GM12892 (cell line): ENCODE measurements at places on chromosomes 1 and 21.

GRCh38 chr21:29550205-29550604 is 251.5 kb downstream of the BACH1 start:
- no peak for DNase-seq

DNA sequence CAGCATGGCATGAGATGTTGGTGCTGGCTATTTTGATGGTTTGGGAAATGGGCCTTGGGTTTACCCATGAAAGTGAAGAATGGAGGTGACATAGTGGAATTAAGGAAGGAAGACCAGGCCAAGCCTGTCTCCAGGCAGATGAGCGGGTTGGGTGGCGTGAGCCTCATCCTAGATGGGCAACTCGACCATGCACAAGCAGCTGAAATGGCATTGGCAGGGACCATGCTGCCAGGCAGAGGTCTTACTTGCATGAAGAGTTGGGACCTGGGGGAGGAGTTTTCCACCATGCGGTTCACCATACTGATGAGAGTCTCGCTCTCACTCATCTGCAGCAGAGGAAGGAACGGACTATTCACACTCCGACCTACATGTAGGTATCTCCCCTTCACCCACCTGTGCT is 37.5 kb upstream of the GOLT1A start:
- DNase-seq, result no peak

- DNase-seq, result no peak
These were observed 60.3 kb downstream of the KIF26B start for GRCh38 chr1:245215071-245215470.

DNA sequence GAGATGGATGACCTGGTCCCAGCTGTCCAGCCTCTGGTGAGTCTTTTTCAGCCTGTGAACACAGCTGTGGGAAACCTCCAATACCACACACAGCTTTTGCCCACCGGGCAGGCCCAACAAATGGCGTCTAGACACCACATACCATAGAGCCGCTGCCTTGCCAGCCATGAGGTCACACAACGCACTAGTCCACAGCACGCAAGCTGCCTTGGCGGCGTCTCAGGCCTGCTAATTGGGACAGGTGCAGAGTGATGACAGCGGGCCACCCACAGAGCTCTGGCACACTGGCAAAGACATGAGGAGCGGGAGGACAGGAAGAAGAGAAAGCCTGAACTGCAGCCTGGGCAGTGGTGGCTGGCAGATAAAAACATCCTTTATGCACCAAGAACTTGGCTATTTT is 125.5 kb downstream of the ADAMTS1 start:
- no peak for DNase-seq

DNA sequence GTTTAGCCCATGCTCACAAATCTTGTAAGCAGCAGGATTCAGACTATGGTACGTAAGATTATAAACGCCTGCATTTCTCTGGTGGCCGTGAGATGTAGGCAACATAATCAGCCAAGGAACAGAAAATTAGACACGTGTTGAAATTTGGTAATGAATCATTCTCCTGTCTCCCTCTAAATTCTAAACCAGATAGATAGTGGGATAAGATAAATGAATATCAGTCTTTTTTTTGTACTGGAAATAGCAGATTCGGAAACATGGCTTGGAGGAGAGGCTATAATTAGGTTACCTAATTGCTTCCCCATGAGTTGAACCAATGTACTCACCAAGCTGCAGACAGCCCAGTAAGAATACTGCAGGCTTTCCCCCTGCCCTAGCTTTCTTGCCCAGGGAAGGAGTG is 172.3 kb downstream of the TGFB2 start:
- no peak for DNase-seq

DNA sequence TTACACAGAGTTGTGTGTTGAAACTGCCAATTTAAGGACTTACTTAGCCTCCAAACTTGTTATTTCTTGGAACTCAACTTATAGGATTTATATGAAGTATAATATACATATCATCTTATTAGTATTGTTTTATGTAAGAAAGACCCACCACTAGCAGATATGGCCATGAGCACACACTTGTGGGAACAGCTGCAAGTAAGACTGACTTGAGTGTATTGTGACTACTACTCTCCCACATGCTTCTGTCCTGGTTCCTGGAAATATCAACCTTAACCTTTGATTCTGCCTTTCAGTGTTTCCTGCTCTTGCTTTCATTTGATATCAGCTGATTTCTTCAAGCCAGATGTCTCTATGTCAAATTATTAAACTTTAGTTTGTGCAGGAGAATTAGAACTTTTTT is 175.3 kb downstream of the MAGI3 start:
- DNase-seq, result no peak

GRCh38 chr1:23370330-23370708 is 683 bp upstream of the ZNF436 start:
- no peak for DNase-seq

GRCh38 chr1:35554266-35555211 is 2.7 kb downstream of the KIAA0319L start:
- no peak for DNase-seq

DNA sequence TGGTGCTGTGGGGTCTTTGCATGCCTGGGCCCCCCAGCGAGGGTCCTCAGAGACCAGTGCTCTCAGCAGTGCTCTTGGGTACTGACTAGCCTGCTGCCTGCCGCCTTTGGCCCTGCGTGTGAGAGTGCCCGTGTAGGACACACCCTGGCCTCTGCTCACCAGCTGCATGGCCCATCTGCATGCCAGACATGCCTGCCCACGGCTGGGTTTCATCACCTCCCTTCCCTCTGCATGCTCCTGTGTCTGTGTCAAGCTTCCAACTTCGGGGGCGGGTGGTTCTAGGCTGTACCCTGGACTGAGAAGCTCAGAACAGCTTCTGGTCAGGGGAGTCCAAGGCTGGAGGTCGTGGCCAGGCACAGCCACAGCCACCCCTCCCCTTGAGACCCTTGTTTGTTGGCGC is 56.9 kb downstream of the PTPRF start:
- DNase-seq, result no peak

- no peak for DNase-seq
These were observed 22.0 kb upstream of the UHMK1 start for GRCh38 chr1:162475539-162476185.

- no peak for DNase-seq
These were observed 814.5 kb upstream of the NEGR1 start for GRCh38 chr1:73096841-73097240.
